ENCODE measurements at places on chromosomes 12 and 14.
A peak's percentile ranks its signal among the peaks of the same experiment; 100 is the strongest.

- DNase-seq: peak; percentile 60
Measured at GRCh38 chr12:46267825-46268582, 839 bp downstream of the SLC38A1 start.

GRCh38 chr12:72270246-72270645 lies 1.9 kb upstream of the TRHDE start:
- DNase-seq: no peak

DNA sequence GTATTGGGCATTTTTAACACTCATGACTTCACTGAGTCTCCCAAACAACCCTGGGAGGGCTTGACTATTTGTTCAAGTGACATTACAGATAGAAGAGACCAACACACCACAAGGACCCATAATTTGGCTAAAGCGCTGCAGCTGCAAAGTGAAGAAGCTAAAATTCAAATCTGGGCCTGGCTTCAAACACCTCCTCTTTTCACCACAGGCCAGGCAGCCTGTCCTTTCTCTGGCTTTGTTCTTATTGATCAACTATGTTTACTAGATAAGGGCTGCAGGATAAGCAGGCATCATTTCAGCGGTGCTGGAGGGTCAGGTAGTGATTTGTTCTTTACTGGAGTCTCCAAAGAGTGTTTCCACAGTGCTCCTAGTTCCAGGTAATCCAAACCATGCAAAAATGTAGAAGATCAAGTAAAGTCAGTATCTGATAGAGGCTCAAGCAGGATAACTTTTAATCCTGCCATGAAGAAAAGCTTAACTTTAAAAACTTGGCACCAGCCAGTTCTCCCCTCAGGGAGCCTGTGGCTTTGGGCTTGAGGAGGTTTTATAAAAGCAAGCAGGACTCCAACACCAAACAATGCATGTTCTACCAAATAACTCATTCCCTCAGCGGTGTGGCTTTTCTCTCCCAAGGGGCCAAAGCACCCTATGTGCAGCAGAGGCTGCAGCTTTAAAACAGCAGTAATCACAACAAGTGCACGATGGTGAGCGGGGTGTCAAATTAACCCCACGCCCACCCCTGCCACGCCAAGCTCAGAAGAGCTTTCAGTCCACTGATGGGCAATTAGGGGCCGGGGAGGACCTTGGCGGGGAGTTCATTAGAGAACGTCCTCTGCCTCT lies 16.8 kb downstream of the CLMN start:
- no peak for DNase-seq

DNA sequence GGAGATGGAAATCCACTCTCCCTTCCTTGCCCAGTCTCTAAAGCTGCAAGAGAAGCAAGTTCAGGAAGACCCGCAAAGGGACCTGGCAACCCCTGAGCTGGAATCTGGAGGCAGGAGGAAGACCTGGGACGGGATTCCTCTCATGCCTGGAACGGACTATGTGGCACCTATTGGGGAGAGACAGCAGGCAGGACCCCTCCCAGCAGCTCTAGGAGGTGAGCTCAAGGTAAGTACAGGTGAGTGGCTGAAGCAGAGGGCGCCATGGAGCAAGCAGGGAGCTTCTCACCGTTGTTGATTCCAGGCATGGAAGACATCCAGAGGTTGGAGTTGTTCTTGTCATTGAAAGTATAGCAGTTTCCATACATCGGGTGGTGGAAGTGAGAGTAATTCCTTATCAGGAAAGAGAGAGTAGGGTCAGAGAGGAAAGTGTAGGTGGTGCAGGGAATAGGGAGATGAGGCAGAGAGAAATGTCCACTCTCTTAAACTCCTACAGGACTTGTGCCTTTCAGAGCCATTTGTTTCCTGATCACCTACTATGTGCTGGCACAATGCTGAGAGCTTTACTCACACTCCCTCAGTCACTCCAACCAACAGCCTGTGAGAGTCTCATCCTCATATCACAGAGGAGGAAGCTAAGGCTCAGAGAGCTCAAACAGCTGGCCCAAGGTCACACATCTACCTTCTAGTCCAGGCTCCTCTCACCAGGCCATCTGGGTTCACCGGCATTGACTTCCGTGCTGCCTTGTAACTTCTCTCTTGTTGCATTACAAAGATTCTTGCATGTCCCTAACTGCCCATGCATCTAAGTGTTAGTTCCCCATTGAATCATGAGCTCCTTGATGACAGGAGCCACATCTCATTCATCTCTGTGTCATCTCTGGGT lies 13.9 kb upstream of the TNFRSF1A start:
- no peak for DNase-seq

DNA sequence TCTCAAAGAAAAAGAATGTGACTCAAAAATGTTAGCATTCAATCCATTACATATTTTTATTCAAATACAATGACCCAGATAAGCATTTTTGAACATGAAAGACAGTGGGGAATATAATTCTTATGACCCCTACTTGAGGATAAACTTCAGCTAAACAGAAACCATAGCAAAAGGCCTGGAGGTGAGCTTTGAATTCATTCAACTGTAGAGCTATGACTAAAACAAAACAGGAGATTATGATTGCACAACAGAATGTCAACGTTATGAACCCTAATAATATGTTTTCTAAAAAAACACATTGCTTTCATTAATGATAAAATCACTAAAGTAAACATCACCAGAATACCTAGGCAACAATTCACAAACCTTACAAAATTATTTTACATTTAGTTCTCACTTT lies 27.8 kb downstream of the EFCAB11 start:
- DNase-seq: no peak

GRCh38 chr12:4829161-4829792 lies 80.4 kb upstream of the KCNA1 start:
- no peak for DNase-seq

DNA sequence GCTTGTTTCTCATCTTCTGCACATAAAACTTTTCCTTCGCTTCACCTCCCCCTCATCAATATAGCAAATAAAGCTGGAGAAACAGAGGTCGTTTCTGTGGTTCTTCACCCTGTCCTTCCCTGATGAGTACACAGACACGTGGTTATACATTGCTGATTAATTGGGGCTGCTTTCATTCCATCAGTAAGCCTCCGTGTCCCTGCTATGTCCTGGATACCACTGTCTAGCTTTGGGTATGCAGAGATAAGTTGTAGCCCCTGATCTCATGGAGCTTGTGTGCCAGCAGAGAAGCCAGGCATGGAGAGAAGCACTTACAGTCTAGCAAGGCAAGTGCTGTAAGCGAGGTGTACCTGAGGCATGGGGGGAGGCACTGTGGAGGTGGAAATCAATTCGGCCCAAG lies 108.4 kb downstream of the EXOC5 start:
- DNase-seq: no peak

GRCh38 chr12:65942102-65942501 lies 117.8 kb downstream of the HMGA2 start:
- no peak for DNase-seq

Measured in activated naive CD8-positive, alpha-beta T cell treated with anti-CD3 and anti-CD28 coated beads, Interleukin-2, amount 10 ng/mL, durations not matched to agents 7 days and 5 days (primary cell).